ENCODE measurements at places on chromosomes 6 and 20.

DNA sequence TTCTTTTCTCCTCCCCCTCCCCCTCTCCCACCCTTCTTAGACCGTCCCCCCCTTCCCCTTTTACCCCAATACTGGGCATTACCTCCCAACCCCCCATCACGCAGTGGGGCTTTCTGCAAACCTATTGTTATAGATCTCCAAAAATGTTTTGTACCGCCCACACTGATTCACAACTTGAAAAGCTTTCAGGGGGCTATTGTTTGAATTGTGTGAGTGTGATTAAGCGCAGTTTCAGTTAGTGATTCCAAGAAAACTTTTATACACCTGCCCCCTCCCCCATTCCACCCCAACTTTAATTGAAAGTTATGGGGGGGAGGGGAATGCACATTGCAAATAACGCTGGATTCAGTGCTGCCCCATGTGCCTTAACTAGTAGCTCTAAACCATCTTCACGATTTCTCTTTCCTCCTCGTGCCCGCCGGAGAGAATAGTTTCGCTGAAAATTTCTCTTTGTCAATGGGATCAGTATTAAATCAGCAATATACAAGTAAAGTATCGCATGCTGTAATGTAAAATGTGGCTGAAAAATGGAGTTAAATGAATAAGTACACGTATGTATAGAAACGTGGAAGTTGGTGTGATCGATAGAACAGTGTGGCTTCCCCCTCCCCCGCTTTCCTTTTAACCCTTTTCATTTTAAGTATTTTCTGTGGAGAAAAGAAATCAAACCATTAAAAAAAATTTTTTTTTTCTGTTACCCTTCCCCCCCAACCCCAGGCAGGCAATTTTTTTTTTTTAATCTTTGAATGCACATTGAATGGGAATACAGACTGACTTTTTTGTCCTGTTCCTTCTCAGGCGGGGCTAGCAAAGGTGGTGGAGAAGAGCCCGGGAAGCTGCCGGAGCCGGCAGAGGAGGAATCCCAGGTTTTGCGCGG is 632 bp downstream of the LIN28B start:
- no peak for DNase-seq

- no peak for DNase-seq
Observed at GRCh38 chr6:80465513-80465912, 359.0 kb downstream of the BCKDHB start.

- DNase-seq = no peak
Observed at GRCh38 chr6:153831350-153832078, 207.5 kb upstream of the OPRM1 start.

DNA sequence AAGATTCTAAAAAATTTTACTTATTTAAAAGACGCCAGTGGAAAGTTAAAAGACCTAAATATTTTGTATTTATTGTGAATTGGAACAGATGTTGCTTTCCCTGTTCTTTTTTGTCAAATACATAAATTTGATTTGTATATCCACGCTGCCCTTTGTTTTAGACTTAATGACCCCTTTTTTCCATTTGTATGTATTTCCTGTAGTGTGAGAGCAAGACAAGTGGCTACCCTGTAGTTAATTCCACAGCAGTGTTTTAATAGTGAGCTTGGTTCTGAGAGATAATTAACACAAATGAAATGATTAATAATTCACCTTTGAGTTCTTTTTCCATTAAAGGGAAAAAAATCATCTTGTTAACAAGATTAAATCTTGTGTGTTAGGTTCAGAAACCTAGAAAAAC is 16.6 kb downstream of the SH3BGRL2 start:
- no peak for DNase-seq

- DNase-seq = no peak
Observed at GRCh38 chr6:18053555-18054445, 66.4 kb upstream of the KIF13A start.

DNA sequence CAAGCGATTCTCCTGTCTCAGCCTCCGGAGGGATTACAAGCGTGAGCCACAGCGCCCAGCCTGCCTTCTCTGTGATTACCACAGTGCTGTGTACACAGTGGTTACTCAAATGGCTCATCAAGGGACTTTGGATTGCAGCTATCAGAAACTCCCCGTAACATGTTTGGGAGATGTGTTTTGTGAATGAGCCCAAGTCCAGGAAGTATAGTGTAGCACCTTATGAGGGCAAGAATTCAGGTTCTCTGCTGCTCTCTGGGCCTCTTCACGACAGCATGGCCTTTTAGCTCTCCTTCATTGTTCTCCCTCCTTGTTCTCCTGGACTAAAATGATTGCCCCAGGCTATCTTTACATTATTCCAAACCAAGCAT is 34.1 kb upstream of the RPL7L1 start:
- DNase-seq = no peak

DNA sequence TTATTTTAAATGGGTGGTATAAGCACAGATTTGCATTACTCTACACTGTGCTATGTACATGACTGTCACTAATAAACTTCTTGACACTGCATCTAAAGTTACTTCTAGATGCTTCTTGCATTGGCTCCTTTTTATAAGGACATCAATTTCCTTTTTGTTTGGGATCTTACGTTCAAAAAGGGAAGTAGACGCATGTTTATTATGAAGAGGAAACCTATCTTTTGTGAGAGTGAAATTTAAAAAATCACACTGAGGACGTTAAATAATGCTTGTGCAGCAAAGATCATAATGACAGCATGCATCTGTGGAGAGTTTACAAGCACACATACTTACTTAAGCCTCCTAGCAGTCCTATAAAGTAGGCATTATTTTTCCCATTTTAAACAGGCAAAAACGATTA is 479.5 kb downstream of the CD83 start:
- DNase-seq = no peak

- DNase-seq = no peak
Observed at GRCh38 chr6:1080453-1081337, 231.2 kb upstream of the FOXQ1 start.

- no peak for DNase-seq
Observed at GRCh38 chr6:149925253-149925973, 2.5 kb upstream of the RAET1G start.

GRCh38 chr6:161683400-161683799 is 409.5 kb upstream of the AGPAT4 start:
- no peak for DNase-seq

DNA sequence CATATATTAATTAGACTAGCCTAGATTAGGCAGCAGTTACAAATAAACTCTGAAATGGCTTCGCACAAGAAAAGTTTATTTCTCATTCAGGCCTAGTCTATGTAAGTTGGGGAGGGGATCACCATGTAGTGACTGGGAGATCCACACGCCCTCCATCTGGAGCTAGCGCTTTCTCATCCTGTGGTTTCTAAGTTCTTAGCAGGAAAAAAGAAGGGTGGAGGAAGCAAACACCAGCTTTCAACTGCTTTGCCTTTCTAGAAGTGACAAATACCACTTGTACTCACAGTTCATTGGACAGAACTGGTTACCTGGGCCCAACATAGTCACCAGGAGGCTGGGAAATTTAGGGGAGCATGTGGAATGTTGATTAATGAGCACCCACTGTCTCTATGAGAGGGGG is 46.6 kb downstream of the NDUFAF5 start:
- DNase-seq = no peak

GRCh38 chr6:30344191-30344867 is 627 bp upstream of the RPP21 start:
- DNase-seq = no peak

DNA sequence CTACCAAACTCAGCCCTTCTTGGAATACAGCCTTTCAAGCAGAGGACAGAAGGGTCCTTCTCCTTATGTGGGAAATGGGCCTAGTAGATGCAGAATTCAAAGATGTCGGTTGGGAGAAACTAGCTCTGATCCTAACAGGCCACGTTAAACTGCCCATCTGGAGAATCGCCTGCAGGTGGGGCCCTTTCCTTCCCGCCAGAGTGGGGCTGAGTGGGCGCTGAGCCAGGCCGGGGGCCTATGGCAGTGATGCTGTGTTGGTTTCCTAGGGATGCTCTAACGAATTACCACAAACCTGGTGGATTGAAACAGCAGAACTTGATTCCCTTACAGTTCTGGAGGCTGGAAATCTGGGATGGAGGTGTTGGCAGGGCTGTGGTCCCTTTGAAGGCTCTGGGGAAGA is 9.1 kb downstream of the MAPK13 start:
- no peak for DNase-seq

- DNase-seq = no peak
Observed at GRCh38 chr6:36248980-36249379, 20.9 kb upstream of the PNPLA1 start.

- DNase-seq = no peak
Observed at GRCh38 chr20:32523613-32524213, 61.4 kb downstream of the NOL4L start.

DNA sequence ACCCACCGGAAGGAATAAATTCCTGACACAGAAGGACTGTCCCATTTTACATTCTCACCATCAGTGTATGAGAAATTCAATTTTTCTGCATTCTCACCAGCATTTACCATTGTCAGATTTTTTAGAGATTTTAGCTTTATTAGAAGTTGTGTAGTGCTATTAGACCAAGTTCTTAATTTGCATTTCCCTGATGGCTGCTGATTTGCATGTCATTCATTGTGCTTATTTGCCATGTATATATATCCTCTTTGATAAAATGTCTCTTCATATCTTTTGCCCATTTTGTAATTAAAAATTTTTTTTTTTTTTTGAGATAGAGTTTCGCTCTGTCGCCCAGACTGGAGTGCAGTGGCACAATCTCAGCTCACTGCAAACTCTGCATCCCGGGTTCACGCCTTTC is 9.8 kb upstream of the HLA-DRB5 start:
- no peak for DNase-seq

- DNase-seq = no peak
Observed at GRCh38 chr6:151087861-151088598, 151.7 kb upstream of the AKAP12 start.

DNA sequence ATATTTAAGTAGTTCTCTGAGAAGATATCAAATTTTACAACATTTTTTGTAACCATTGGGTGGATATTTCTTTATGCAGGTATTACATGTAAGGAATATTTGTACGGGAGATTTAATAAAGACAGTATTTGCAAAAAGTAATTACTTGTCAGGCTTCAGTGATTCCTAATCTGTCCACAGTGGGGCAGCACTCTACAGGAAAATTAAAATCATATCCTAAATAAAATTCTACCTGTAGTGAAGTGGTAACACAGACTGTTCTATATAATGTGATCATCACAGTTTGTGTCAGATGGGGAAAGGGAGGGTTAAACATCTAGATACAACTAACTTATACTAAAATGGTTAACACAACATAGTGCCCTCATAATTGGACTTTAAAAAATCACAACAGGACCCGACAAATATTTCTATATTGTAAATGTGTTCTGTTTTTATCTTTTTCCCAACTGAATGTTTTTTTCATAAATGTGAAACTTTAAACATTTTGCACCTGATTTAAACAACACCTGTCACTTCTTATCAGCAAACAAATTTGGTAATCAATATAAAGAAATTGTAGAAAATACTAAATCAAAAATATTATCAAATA is 145.6 kb upstream of the MANEA start:
- DNase-seq = no peak

GRCh38 chr20:37525810-37526209 is 1.9 kb downstream of the BLCAP start:
- no peak for DNase-seq

DNA sequence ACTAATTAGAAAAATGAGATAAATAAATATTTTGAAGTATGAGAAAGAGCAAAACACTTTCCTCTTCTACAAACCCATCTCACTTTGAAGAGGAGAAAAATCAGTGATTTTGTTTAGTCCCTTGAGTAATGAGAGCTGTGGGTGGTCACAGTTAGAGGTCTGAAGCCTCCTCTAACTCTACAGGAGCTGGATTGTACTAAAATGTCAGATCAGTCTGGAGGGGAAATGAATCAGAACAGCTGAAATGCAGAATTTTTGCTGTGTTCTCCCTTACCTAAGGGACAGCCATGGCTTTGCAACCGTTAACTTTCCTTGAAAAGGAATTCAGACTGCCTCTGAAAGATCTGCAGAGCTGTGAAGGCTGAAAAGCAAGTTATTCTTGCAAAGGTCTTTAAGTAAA is 11.4 kb upstream of the RFPL4B start:
- DNase-seq = no peak

DNA sequence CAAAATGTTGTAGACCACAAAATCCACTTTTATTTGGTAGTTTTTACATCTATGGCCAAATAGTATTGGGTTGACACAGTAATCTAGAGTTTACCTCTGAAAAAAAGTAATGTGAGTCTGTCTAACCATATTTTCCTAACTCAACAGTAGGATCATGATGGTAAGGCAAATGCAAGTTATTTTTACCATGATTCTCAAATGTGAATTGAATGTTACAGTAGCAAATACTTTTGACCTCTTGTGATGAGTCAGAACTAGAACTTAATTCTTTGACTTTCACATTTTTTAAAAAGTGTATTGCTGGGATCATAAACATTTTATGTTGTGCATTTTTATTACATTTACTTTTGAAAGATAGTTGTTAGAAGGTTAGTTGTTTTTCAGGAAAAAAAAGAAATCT is 22.0 kb downstream of the RNF146 start:
- DNase-seq = no peak

GRCh38 chr20:57417051-57417689 is 26.0 kb downstream of the RBM38 start:
- no peak for DNase-seq
